ENCODE measurements at places on chromosomes 13 and 19.

DNA sequence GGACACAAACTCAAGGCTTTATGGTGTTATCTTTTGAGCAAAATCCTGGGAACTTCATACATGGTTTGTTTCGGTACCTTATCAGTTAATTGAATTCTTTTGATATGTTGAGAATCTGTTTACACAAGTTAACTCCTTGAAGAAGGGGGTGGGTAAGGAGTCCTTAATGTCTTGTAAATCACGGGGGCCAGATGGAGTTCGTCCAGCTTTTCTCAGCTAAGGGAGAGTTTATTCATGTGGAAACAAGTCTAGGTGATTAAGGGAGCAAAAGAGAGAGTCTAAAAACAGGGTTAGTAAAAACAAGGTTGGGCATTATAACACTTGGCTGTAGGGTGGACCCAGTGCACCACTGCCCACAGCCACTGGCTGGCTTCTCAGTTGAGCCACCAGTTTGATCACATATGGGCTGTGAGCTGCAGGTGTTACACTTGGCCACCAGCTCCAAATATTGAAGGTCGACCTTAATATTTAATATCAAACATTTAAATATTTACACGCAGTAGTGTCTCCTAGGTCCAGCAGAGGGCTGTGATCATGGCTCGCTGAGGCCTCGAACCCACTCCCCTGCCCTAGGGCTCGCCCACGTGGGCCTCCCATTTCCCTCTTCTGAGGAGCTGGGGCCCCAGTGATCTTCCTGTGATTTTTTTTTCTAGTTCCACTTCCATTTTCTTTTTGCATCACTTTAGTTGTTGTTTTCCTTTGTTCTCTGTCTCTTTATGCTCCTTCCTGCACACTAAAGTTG, 21.0 kb upstream of the ZNF43 start:
- no peak for DNase-seq

GRCh38 chr13:21326155-21327031, 132.7 kb downstream of the ZDHHC20 start:
- DNase-seq = no peak

DNA sequence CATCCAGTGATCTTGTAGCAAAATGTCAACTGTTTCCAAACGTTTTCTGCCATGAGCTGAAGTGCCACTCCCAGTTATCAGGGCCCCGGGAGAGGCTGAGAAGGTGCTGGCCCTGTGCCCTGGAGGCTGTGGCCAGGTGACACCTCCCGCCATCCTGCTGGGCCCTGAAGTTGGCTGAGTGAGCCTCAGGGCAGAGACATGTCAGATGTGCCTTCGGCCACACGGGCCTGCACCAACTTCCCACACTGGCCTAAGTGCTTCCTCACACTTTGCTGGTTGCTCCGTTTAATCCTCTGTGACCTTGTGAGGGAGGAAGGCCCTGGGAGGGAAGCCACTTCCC, 4.8 kb downstream of the ADPRHL1 start:
- no peak for DNase-seq

DNA sequence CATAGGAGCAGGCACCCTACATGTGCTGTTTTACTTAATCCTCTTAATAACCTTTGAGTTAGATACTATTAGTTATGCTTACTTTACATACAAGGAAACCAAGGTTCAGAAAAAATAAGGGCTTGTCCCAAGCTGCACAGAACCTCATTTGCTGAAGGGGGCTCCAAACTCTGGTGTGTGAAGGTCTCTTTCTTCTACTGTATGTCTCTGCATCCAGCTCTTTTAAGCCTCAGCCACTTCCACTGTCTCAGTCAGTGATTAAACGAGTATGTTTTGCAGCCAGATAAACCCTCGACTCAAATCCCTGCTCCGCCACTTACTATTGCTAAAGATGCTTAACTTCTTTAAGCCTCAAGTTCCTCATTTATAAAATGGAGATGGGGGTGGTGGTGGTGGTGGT, 112.4 kb upstream of the WASF3 start:
- no peak for DNase-seq

- DNase-seq = no peak
These were observed 1.8 kb upstream of the KLK4 start for GRCh38 chr19:50912727-50913716.

DNA sequence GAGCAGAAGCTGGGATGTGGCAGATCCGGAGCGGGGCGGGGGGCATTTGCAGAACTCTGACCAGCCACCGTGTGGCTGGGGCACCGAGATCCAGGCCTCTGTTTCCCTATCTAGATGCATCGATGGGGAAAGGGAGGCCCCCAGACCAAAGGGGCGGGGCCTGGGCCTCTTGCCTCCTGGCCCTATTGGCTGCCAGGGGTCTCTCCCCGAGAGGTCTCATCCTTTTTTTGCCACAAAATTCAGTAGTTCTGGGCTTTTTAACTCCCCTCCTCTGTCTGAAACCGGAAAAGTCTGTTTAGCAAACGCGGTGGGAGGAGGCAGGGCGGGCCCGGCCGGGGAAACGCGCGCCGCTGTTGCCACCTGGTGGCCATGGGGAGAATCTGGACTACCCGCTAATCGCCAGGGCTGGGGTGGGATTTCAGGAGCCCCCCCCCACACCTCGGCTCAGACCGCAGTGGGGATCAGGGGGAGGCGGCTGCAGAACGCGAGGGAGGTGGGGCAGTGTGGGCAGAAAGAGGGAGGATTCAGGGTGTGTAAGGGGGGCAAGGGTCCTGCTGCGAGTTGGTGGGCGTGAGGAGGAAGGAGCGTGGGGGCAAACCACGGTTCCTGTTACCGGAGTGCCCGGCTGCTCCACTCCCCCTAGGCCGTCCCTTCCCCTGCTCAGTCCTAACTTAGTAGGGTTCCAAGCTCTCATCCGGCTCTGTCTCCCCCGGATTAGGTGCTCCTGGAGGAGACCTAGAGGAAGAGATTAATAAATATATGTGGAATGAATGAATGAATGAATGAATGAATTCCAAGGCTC, 28.3 kb downstream of the IL12RB1 start:
- DNase-seq = peak; percentile 87

DNA sequence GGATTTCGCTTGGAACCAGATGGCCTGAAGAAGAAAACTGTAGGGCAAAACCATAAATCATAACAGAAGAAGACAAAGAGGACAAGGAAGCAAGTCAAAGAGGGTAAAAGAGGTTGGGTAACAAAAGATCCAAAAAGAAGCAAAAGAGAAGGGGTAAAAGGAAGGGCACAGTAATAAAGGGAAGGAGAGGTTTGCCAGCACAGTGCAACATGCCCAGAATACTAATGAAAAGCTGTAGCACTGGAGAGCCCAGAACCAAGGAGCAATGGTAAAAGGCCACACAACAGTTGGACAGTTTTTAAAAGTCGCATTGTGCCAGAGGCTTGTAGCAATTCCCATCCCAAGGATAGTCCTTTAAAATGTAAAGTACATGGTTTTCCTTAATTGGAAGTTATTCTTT, 506.6 kb downstream of the PCDH9 start:
- DNase-seq = no peak

DNA sequence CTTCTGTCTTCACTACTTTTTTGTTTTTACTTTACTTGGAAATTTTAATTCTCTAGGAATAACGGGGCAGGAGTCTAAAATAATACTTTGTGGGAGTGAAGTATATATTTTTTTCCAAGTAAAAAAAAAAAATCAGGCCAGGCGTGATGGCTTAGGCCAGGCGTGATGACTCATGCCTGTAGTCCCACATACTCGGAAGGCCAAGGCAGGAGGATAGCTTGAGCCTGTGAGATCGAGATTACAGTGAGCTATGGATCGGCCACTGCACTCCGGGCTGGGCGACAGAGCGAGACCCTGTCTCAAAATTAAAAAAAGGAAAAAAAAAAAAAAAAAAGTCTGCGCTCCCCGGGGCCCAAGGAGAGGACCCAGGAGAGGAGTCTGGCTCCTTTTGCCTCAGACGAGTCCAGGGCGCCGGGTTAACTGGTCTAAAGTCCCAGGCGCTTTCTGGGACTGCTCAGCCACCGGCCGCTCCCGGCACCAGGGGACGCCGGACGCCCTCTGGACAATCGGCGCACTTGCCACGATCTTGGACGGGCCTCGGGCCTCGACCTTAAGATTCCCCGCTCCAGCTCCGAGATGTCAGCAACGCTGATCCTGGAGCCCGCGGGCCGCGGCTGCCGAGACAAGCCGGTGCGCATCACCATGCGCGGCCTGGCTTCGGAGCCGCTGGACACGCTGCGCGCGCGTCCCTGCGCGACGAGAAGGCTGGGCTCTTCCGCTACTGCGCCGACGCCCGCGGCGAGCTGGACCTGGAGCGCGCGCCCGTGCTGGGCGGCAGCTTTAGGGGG, 2.7 kb upstream of the ZFP82 start:
- DNase-seq = no peak

DNA sequence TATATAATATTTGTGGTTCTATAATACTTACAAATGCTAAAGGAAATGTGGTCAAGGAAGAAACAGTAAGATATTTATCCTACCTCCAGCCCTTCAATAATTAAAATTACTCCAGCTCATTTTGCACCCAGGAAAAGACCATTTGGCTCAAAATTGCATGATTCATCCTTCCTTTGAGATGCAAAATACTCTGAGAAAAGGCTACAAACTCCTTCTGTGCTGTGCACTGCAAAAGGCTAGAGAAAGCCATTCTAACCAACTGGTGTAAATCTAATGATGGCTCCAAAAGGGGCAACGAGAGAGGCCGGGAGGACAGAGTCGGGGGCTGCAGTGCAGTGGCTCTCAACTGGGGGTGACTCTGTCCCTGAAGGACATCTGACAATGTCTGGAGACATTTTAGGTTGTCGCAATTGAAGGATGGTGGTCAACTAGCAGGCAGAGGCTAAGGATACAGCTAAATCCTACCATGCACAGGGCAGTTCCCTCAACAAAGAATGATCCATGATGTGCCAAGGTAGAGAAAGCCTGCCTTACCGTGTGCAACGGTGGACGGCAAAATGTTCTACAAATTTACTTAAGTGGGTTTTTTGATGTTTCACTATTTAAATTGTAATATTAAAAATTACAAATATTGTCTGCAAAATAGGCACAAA, 32.6 kb downstream of the SLC7A1 start:
- no peak for DNase-seq

DNA sequence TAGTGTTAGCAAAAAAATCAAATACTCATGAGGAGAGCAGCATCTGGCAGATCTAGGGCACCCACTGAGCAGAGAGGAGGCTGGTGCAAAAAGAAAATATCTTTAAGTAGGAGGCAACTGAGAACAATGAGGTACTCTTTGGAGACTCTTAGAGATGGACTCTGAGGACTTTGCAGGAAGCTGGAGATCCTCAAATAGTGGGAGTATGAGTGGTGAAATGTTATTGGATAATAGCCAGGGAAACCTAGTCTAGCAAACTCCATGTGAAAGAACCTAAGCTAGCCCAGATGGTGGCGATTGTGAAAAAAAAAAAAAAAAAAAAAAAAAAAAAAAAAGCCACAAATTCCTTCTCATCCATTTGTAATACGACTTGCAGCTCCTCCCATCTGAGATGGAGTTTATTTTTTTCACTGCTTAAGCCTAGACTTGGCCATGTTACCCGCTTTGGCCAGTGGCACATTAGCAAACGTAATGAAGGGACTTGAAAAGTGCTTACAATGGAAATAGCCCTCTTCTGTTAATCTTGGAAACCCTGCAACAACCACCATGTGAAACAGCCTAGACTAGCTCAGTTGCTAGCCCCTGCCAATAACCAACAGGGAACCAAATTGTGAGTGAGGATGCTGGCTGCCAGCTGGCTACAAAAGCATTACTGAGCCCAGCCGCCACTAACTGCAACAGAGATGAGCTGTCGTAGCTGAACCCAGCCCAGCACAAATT, 476.2 kb downstream of the KLF12 start:
- no peak for DNase-seq

- peak; percentile 51 for DNase-seq
These were observed 40.3 kb upstream of the USPL1 start for GRCh38 chr13:30577401-30577852.

- no peak for DNase-seq
These were observed 1090.0 kb downstream of the SLITRK5 start for GRCh38 chr13:88761145-88761544.

DNA sequence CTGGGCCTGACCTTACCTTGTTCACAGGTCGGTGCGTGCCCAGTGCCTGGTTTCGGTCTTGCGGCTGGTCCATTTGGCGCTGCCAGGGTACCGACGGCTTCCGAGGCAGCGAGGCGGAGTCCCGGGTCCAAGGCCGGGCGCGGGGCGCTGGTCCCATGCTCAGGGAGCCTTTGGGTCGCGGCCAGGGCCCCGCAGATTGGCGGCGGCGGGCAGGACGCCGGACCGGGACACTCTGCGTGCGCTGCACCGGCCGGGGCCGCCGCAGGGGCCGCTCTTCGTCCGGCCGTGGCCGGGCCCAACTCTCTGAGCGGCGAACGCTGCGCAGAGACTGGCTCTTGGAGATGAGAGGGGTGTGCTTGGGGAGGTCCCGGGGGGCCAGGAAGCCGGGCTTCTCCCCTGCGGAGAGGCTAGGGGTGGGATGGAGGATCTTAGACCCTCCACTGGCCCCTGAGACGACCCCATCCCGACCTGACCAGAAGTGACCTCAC, 3.4 kb upstream of the WIZ start:
- DNase-seq = no peak

DNA sequence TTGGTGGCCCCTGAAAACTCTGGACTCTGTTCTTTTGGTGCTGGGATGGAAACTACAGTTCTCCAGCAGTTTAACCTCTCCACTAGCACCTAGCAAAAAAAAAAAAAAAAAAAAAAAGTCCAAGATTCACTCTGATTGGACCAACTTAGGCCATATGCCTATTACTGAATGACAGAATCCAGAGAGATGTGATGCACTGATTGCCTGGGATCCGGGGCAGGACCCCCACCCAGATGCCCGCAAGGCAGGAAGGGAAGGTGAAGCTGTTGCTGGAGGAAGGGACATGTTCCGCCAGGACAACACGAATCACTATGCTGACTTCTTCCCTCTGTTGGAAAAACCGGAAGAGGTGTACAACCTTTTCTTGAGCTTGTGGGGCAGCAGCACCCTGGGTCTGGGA, 152.5 kb upstream of the ZNF536 start:
- DNase-seq = no peak

DNA sequence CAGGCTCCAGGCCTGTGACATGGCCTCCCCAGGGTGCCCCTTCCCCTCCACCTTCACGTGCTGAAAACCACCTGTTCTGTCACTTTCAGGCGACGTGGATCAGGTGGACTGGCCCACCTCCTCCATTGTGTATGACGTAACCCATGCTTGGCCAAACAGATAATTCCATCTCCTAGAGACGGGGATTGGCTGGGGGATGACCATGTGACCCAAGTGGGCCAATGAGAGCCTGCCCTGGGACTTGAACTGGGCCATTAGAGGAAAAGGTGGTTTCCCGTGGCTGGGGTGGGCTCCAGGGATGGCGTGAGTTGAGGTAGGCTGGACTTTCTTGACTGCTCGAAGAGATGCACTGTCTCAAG, 3.6 kb upstream of the ADAMTSL5 start:
- no peak for DNase-seq

DNA sequence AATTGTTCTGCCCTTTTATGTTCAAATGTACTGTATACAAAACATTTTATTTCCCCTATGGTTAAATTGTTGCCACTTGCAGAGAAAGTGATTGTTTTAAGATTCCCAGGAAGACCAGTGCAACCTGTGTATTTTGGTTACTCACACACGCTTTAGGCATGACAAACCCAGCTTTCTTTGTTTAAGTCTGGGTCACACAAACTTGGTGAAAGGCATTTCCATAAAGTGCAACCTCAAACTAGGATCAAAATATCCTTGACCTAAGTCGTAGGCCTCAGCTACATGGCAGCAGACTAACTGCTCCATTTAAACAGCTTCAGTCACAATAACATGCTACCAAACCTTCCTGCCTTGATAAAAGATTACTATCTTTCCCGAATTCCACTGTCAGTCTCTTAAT, 639.0 kb upstream of the PRR20A start:
- no peak for DNase-seq

- peak; percentile 22 for DNase-seq
These were observed 17.9 kb downstream of the ALG5 start for GRCh38 chr13:36981156-36981743.

Data from CD4-positive, alpha-beta T cell treated with Interleukin-10 for 1 hour (primary cell).